HFFc6 (cell line): ENCODE measurements at places on chromosomes 2 and 18.

GRCh38 chr2:239288237-239288636, 112.6 kb downstream of the HDAC4 start:
- DNase-seq: no peak

GRCh38 chr2:239348563-239349452, 52.0 kb downstream of the HDAC4 start:
- no peak for DNase-seq

GRCh38 chr2:241666627-241667400, 19.8 kb downstream of the DTYMK start:
- DNase-seq: no peak

DNA sequence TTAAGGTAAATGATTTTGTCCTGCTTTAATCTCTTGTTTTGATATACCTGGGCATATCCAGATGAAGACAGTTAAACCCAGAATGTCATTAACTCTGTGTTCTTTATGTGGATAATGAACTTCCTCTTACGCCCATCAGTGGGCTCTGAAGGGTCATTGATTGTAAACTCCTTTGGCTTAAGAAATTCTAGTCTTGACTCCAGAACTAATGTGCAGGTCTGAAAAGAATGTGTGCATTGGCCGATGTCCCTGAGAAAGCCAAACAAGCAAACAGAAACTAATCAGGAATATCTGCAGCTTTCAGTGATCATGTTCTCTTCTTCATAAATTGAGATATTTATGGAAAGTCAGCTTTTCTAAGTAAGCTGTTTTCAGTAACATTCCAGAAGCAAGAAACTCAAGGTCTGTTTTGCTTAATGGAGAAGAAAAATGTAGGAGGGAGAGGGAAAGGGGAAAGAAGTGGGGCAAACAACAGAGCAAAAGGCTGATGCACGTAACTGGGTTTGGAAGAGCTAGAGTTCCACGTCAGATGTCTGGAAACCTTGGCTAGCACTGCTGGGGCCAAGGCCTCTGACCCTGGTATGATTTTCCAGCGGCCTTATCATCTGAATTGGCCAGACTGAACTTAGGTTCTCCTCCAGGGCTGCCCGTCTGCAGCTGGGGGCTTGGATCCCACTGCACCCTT, 61.3 kb upstream of the FHL2 start:
- no peak for DNase-seq

DNA sequence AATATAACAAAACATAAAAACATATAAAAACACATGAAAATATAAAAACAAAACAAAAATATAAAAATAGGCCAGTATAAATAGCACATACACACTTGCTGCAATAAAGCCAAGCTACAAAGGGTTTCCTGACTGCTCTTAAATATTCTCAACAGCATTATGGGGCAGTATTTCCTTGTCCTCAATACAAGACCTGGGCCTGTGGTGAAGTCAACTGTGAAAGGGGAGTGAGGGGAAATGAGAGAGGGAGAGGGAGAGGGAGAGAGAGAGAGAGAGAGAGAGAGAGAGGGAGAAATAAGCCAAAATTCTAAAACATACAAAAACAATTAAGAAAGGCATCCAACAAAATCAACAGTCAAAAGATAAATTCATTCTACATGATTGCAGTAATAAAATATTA, 82.6 kb upstream of the NEDD4L start:
- DNase-seq: no peak

- no peak for DNase-seq
These were observed 525.5 kb upstream of the CHAC2 start for GRCh38 chr2:53242090-53242489.

DNA sequence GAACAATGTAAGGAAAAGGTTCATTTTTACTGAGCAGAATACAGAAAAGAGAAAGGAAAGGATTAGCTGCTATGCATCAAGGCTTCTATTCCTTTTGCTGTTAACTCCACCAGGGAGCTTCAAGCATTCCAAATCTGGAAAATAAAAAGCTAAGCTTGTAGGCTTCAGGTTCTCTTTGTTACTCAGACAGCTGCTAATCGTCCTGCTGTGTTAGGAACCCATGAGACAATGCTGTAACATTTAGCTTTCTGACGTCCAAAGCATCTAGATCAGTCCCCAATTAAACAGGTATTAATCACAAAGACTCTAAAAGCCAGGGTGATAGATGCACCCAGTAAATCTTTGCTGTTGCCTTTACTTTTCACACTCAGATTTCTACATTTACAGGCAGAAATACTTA, 103.8 kb downstream of the EPHA4 start:
- no peak for DNase-seq

- no peak for DNase-seq
These were observed 232.4 kb downstream of the MTX2 start for GRCh38 chr2:176501617-176502016.

DNA sequence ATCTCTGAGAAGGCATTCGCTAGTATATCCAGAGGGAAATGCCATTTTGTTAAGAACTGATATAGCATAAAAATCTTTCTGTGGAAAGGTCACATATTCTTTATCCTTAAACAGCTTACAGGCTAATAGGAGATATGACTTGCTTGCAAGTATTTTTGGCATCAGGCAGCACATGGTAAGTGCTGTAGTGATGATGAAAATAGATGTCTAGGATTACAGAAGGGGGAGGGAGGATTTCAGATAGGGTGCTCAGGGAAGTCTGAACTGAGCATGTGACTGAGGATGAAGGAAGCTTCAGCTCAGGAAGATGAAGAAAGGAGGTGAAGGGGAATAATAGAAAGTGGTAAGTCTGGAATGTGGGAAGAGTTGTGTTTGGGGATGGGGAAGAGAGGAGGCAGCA, 158.5 kb upstream of the NOSTRIN start:
- no peak for DNase-seq

GRCh38 chr2:152630466-152630865, 86.8 kb downstream of the PRPF40A start:
- no peak for DNase-seq

GRCh38 chr2:213010106-213010779, 141.2 kb downstream of the IKZF2 start:
- DNase-seq: no peak

DNA sequence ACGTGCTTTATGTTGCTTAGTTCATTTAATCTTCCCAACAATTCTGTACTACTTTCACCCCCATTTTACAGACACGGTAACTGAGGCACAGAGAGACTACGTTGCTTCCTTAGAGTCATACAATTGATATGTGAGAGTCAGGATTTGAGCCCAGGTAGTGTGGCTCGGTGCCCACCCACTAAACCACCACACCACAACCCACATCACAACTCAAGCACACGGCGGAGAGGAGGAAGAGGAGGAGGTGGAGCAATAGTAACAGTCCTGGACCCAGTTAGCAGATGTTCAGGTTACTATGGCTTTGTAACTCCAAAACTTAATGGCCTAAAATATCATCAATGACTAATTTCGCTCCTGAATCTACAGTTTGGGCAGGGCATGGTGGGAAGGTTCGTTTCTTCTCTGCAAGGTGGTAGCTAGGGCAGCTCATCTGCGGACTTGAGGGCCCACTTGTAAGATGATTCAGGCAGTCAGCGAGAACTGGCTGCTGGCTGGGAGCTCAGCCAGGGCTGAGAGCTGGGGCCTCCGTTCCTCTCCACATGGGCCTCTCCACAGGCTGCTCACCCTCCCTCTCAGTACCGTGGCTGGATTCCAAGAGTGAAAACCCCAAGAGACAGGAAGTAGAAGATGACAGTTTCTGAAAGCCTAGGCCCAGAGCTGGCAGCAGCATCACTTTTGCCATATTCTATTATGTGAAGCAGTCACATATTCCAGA, 167.1 kb downstream of the ZFP36L2 start:
- peak; percentile 95 for DNase-seq

- no peak for DNase-seq
These were observed 158.3 kb downstream of the MTX2 start for GRCh38 chr2:176427549-176427948.

DNA sequence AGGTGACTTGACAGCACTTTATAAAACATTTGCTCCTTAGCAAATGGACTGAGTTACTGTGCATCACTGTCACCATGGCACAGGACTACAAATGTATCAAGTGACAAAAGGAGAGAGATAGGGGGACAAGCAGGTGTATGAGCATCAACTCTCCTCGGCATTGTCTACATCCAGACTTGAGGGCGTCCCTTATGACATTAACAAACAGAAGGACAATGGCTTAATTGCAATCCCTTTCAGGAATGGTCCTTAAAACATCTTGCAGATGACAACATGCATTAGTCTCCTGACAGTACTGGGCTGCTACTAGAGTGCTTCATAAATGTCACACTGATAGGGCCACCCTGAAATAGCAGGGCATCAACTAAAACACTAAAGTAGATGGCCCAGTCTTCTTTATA, 198.8 kb downstream of the PDE1A start:
- DNase-seq: no peak

DNA sequence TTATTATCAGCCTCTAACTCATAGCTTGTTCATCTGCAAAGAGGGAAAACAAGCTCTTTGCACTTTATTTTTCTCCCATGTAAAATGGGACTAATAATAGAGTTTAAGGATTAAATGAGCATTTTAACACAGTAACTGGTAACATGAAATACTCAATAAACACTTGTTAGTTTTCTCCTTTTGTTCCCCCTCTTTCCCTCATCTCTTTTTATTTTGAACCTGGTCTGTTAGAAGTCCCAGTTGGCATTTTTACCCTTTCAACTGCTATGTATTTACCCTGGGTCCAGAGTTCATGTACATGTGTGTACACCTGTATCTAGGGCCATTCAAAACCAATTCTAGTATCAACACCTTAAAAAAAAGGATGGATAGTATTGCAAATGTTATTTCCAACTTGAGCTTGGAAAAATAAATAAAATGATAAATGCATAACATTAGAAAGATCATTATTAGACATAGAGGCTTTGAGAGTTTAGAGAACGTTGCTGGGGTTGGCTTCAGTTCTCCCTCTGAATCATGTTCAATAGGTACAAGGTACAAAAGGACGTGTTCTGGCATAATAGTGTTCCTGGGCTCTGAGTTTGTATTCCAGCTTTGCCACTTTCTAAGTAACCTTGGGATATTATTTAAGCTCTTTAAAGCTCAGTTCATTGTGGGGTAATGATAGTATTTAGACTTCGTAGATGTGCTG, 5.2 kb upstream of the VPS54 start:
- no peak for DNase-seq

GRCh38 chr2:71067567-71068217, 756 bp upstream of the NAGK start:
- DNase-seq: no peak

- DNase-seq: peak; percentile 22
These were observed 266.8 kb upstream of the CXCR4 start for GRCh38 chr2:136384531-136385303.

- no peak for DNase-seq
These were observed 38.9 kb downstream of the DNMT3A start for GRCh38 chr2:25302758-25303375.
